ENCODE measurements at places on chromosomes 4 and X.

DNA sequence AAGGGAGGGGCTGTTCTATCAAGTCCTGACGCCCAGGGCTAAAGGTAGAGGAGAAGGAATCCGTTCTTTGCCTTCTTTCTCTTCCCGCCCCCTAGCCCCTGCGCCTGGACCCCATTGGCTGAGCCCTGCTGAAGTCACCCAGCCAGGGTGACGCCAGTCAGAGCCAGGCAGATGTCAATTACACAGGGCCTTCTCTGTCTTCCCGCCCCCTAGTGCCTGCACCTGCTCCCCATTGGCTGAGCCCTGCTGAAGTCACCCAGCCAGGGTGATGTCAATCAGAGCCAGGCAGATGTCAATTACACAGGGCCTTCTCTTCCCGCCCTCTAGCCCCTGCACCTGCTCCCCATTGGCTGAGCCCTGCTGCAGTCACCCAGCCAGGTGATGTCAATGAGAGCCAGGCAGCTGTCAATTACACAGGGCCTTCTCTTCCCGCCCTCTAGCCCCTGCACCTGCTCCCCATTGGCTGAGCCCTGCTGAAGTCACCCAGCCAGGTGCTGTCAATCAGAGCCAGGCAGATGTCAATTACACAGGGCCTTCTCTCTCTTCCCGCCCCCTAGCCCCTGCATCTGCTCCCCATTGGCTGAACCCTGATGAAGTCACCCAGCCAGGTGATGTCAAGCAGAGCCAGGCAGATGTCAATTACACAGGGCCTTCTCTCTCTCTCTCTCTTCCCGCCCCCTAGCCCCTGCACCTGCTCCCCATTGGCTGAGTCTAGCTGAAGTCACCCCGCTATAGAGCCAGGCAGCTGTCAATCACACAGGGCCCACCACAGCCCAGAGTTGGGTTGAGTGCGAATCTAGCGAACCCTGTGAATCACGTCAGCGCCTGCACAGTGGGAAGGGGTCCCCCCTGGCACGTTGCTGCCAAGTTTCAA is 46.4 kb downstream of the ASMT start:
- DNase-seq = no peak

- DNase-seq = no peak
Measured at GRCh38 chr4:145554691-145555090, 64.5 kb upstream of the MMAA start.

- DNase-seq = no peak
Measured at GRCh38 chrX:149628280-149628679, 3.3 kb downstream of the TMEM185A start.

- no peak for DNase-seq
Measured at GRCh38 chrX:31590581-31591114, 518.8 kb upstream of the FTHL17 start.

DNA sequence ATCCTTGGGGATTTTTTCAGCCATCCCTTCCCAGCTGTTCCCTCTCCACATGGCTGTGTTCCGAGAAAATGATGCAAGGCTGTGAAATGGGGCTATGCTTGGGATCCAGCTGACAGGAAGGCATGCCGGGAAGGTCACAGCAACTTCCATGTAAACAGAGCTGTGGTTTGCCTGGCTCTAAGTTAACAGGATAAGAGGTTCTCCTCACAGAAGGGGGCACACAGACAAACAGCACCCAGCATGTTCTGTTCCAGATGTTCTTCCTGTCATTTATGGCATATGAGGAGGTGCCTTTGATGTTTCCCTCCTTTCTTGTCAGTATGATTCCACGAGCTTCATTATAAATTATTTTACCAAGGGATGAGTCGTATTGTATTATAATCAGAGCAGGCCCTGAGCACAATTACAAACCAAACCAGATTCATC is 220.7 kb downstream of the ANTXR2 start:
- DNase-seq = no peak

DNA sequence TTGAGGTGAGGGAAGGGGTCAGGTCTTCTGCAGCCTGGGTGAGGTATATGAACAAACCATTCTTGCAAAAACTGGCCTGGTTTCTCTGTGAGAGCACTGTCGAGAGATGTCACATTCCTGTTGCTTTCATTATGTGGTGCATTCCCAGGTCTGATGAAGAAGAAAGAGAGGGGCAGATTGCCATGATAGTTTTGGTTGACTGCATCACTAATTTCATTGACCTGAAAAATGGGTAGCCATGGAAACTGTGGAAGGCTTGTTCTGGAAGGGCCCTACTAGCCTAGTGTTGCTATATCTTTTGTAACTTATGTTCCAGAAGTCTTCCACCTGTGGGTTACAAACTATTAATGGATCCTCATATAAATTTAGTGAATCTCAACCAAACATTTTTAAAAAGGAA is 32.9 kb upstream of the CYBB start:
- DNase-seq = no peak

GRCh38 chr4:71187404-71188155 is 151.2 kb upstream of the SLC4A4 start:
- peak; percentile 65 for DNase-seq

GRCh38 chr4:164876700-164877324 is at the start of gene APELA:
APELA (plus strand) TSS chr4:164877178; CDS start chr4:164877332, 154 bp downstream.
- DNase-seq = no peak

- DNase-seq = no peak
Measured at GRCh38 chrX:37332987-37333658, 16.0 kb upstream of the PRRG1 start.

DNA sequence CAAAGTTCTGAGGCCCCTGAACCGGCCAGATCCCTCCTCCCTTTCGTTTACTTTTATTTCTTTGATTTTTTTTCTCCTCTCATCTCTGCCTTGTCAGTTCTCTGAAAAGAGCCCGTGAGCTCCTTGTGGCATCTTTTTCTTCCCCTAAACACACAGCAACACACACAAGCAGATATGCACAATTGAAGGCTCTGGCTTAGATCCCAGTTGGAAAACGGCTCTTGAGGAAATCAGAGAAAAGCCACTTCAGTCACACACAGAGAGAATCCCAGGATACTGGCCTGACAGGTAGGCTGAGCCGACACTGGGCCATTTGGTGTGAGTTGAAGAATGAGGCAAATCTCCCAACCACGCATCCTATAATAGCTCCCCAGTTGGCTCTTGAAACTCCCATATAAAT is 12.9 kb downstream of the DIPK2B start:
- DNase-seq = no peak

- no peak for DNase-seq
Measured at GRCh38 chr4:168639914-168640313, 143.1 kb downstream of the PALLD start.

- DNase-seq = no peak
Measured at GRCh38 chrX:135024526-135024925, 2.2 kb upstream of the RTL8B start.

GRCh38 chr4:120517966-120518365 is 404.6 kb downstream of the PRDM5 start:
- DNase-seq = no peak

DNA sequence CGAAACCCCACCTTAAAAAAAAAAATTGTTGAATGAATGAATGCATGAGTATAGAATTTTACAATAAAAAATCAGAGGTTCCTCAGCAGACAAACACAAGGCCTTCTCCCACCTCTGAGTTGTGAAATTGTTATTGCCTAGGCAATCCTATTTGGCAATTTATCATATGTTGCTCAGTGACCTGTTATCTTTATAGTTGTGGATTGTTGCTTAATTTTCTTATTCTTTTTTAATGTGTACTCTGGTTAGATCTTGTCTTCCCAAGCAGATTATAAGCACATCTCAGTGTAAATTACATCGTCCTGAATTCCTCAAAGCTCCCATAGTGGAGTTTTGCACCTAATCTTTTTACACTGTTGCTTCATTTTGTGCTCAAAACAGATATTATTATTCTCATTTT is 71.9 kb downstream of the RBM47 start:
- no peak for DNase-seq

DNA sequence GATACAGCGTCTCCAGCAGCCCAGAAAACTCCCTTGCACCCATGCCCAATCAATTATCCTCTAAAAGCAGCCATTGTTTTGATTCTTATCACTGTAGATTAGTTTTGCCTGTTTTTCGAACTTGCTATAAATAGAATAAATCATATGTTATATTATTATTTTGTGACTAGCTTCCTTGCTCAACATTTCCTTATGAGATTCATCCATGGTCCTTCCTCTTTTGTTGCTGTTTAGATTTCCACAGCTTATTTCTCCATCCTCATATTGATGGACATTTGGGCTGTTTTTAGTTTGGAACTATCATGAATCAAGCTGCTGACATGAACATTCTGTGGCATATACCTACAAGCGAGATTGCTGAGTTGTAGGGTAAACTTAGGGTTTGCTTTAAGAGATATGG is 595.3 kb downstream of the BCOR start:
- DNase-seq = no peak

GRCh38 chrX:107304141-107304540 is 97.7 kb downstream of the DNAAF6 start:
- DNase-seq = no peak

GRCh38 chr4:182973941-182974340 is 56.8 kb upstream of the DCTD start:
- DNase-seq = no peak

DNA sequence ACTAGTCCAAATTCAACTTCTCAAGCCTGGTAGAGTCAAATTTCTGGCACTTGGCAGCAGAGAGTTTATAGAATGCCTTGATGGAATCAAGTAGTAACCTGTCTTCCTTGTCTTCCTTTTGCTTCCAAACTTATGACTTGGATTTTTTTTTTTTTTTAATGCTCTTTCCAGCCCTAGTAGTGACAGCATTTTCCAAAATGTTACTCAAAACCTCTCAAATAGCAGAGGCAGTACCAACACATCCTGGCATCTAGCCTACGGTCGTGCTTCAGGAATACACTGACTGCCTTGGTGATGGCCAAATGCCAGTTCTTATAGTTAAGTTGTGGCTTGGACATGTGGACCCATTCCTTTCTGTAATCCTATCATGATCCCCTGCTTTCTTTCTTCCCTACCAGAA is 46.0 kb downstream of the GALNT7 start:
- peak; percentile 57 for DNase-seq
